ENCODE measurements at places on chromosomes 12 and 14.
A peak's percentile ranks its signal among the peaks of the same experiment; 100 is the strongest.

DNA sequence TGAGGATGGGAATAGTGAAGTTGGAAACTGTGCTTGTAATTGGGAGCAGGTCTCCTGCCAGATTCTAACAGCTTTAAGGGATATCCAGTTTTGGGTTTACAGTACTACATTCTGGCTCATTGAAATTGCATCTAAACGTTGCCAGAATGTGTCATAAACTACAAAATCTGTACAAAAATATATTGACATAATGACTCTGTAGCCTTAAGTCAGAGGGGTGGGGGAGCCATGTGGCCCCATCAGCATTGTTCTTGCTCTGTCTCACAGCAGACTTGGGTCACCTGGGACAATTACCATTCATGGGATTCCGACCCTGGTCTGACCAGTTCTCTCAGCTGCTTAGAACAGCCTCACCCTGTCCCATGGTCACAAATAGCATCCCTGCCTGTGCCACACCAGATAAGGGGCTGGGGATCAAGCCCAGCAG lies 43.3 kb upstream of the MED13L start:
- no peak for DNase-seq

DNA sequence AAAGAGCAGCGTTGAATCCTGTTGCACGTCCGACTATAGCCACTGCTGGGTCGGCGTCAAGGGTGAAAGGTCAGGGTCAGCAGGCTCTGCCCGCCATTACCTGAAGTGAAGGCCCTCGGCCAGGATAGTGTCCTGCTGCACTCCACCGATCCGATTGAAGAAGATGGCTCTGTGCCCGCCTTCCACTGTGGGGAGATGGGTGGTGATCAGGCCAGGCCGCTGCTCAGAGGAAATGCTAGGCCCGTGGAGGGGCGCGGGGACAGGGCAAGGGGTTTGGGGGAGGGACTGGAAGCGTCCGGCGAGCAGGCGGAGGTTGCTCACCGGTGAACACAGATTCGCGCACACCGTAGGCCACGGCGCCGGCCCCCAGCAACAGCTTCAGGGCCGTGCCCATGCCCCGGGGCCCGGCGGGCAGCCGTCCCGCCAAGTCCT lies 352 bp downstream of the PHB2 start:
- DNase-seq: no peak

DNA sequence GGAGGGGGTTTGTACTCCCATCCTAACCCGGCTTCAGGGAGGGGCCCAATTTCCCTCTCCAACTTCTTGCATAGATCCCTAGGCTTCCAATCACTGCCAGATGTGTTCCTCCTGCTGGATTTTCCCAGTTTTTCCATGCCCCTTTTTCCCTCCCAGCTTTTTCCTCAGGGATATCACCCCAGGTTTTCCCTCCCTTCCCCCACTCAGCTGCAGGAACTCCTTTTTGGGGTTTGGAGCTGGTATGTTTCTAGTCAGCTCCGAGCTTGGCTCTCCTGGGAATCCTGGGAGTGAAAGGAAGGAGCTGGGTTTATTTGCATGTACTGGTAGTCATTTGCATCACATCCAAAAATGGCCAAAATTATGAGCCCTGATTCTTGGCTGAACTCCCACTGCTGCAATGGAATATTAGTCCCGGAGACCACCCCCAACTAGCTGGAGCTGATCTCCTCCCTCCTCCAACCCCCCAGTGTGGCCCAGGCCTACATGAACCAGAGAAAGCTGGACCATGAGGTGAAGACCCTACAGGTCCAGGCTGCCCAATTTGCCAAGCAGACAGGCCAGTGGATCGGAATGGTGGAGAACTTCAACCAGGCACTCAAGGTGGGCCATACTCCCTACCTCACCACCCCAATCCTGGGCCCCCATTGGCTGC lies 1.4 kb upstream of the RDH5 start:
- no peak for DNase-seq

DNA sequence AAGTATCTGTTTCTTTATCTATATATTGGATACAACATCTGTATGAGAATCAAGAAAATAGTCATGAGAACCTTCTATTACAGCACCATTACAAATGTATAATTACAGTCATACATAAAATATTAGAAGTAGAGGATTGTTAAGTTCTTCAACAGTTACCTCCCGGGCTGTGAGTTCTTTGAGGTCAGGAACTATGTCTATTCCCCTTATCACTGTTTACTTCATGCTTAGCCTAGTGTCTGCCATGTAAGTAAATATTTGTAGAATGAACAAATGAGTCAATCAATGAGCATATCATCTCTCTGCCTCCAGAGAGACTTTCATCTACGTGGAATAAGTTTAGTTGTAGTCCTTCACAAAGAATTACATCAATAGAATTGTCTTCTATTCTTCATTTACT lies 47.2 kb downstream of the PUS7L start:
- no peak for DNase-seq

DNA sequence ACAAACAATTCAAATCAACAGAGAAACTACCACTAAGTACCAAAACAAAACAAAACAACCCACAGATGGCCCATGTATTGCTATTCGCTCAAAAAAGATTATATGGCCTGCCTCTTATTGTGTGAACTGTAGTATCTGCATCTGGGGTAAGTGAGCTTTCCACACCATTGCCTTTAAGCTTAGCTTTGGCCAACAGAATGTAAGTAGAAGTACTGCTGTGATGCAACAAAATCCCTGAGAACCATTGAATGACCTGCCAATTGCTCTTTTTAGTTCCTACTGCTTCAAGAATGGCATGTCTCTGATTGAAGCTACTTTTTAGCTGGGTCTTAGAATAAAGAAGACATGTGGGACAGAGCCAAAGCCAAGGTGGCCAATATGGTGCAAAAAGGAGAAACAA lies 32.5 kb downstream of the PPFIA2 start:
- DNase-seq: no peak

GRCh38 chr12:22360774-22361173 lies 26.3 kb upstream of the ST8SIA1 start:
- no peak for DNase-seq

- no peak for DNase-seq
These were observed 6.3 kb downstream of the MGAT4C start for GRCh38 chr12:86249851-86250250.

DNA sequence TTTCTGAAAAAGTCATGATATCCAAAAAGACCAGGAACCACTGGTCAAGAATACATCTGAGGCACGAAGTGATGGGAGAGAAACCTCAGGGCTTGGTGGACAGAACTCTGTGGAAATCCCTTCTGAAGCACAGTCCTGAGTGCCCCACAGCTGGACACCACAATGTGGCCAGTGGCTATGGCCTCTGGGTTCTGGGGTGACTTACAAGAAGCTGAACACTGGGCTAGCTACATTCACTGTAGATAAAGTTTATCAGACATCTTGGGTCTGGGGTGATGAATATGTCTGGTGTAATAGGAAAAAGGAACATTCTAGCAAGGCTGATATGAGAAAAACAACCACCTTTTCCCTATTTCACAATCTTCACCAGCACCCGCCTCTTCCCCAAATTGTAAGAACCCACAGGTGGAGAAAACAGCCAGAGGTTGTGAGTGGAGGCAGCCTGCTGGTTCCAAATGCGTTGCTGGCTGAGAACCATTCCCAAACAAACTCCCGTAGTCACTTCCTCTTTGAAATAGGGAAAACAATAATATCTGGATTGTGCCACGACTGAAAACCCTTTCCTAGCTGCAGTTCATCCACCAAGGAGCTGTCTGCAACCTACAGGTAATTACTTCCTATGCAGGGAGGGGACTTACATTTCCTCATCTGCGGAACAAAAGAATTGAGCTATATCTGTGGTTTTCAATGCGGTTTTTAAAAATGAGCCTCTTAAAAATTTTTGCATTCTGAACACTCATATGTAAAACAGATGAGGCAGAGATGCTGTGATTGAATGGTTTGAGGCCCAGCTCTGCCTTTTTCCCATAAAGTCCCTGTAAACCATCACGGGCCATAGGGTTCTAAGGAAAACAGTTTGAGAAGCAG lies 193.6 kb downstream of the SLC41A2 start:
- no peak for DNase-seq

- DNase-seq: no peak
These were observed 121.1 kb upstream of the EEA1 start for GRCh38 chr12:93050026-93050747.

DNA sequence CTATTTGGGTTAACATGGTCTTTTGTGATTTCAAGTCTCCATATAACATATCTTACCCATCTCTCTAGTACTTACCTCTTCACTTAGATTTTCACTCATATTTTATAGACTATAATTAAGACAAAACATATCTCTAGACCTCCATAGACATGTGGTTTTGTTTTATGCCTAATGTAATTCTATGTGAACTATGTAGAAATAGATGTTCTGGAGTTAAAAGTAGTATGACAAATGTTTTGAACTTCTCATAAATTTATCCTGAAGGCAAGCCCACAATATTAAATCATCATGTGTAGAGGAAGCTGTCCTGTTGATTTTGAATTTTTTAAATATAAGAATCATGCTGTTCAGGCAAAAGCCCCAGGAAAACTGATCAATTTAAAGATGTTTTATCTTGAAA lies 169.2 kb downstream of the SYT1 start:
- no peak for DNase-seq

DNA sequence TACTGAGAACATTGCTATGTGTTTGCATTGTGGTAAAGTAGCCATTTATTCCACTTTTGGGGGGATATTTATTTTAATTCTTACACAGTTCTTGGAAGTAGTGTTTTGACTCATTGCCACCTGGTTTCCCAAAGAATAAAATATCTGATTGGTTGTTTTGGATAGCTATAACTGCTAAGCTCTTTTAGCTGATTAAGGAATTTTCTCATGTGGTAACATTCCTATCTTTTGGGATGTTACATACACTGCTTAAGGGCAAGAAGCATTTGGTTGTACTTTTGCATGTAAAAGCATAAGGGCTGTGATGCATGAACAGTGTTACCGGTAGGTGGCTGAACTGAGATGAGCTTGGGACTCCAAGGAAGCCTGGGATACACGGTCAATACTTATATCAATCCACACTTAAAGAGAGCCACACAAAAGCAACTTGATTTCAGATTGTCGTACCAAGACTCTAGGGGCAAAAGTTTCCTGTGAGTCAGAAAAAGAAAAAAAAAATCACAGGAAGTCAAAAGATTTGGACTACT lies 71.4 kb upstream of the PRKD1 start:
- DNase-seq: no peak

- DNase-seq: no peak
These were observed 414.9 kb downstream of the APAF1 start for GRCh38 chr12:99059824-99060511.

DNA sequence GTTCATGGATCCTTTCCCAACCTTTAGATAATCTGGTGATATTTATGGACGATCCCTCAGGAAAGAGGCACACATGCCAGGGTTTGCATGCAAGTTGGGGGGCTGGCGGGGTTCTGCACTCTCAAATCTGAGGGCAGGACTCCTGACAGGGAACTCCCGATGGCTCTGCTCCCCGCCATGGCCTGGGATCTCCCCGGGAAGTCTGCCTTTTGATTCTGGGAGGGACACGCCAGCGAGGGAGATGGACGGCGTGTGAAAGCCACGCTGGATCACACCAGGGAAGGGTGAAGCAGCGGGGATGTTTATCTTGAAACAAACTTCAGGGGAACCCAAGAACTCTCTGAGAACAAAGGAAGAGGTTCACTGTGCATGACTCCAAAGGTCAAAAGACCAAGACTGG lies 43.6 kb downstream of the LGMN start:
- DNase-seq: no peak

GRCh38 chr12:79367032-79367589 lies 323.7 kb downstream of the PAWR start:
- no peak for DNase-seq

DNA sequence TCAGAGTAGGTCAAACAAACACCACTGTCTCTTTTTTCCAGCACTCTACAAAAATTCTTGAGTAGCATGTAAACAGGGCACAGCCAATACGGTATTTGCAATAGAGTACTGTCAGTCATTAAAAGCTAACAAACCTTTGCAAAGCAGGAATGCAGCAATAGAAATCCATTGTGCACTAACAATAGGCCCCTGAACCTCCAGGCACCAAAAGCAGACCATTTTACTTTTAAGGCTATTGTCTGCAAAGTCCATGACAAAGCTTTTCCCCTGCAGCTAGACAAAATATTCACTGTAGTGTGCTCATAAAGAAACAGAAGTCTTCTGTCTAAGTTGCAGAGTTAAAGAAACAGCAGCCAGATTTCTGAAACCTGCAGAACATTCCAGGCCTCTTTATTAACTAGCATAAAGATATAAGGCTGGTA lies 191.9 kb downstream of the SOX5 start:
- no peak for DNase-seq

GRCh38 chr12:14853961-14854360 lies 10.6 kb upstream of the ART4 start:
- DNase-seq: no peak

- DNase-seq: peak; percentile 45
These were observed 22.0 kb upstream of the NUDT14 start for GRCh38 chr14:105203057-105203531.

- no peak for DNase-seq
These were observed 183.0 kb downstream of the ERC1 start for GRCh38 chr12:1173781-1174617.

- DNase-seq: no peak
These were observed 888.6 kb upstream of the SEL1L start for GRCh38 chr14:82422230-82422629.

DNA sequence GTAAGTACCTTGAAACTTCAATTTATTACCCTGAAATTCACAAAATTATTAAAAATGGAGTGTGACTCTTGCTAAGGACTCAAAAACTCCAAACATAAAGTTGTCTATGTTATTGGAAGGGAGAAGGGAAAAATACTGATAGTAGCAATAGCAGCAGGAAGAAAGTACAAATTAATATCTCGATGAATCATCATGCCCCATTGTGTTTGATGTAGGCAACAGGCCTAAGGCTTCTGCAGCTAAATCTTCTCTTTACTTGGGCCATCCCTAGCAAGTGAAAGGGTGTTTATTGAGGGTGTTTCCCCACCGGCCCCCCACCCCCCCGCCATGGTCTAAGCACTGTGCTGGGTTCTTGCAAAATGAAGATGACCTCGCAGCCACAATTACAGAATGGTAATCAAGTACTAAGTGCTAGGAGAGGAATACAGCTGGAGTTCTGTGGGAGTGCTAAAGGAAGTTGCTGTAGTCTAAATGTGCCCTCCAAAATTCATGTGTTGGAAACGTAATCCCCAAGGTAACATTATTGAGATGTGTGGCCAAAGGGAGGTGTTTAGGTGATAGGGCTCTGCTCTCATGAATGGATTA lies 76.5 kb downstream of the SNAPC1 start:
- DNase-seq: no peak

DNA sequence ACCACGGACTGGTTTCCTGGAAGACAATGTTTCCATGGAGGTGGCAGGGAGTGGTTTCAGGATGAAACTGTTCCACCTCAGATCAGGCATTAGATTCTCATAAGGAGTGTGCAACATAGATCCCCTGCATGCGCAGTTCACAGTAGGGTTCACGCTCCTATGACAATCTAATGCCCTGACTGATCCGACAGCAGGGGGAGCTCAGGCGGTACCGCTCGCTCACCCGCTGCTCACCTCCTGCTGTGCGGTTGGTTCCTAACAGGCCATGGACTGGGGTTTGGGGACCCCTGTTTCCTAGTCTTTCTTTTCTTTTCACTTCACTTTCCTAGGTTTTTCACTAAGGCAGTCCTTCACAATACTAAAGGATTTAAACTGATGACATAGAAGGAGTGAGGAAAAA lies 39.6 kb downstream of the GUCY2C start:
- no peak for DNase-seq

- DNase-seq: peak; percentile 52
These were observed at the start of gene CARMIL3 for GRCh38 chr14:24051789-24052655. CARMIL3 (plus strand) TSS chr14:24052009; CDS start chr14:24052154, 145 bp downstream.
